Activated CD8-positive, alpha-beta memory T cell treated with anti-CD3 and anti-CD28 coated beads for 48 hours (primary cell): ENCODE measurements at places on chromosomes 3 and 15.

DNA sequence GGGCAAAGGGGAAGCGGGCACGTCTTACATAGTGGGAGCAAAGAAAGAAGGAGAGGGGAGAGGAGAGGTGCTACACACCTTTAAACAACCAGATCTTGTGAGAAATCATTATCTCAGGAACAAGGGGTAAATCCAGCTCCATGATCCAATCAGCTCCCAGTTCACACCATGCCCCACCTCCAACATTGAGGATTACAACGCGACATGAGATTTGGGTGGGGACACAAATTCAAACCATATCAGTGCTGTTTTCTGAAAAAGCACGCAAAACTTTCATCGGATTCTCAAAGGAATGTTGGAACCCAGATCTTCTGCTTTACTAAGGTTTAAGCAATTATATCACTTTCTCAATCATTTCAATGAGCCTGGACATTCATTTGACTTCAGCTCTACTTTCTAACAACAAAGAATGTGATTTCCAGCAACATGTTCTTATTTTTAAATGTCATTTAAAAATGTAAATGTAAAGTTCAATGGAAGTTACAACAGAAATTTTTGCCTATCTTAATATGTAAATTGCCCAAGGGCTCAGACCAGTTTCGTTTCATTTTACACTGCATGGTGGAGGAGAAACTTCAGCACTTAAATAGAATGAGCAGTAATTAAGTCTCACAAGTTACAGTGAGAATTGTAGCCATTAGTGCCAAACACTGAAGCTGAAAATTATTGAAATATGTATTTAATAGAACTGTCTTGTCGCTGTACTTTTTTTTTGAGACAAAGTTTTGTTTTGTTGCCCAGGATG lies 8.4 kb upstream of the CCDC54 start:
- DNase-seq, result no peak

GRCh38 chr3:108394563-108394962 lies 98.2 kb downstream of the HHLA2 start:
- no peak for DNase-seq

- no peak for DNase-seq
Observed at GRCh38 chr3:52986049-52986448, 59.8 kb downstream of the SFMBT1 start.

GRCh38 chr3:64354221-64354620 lies 129.0 kb upstream of the PRICKLE2 start:
- no peak for DNase-seq

DNA sequence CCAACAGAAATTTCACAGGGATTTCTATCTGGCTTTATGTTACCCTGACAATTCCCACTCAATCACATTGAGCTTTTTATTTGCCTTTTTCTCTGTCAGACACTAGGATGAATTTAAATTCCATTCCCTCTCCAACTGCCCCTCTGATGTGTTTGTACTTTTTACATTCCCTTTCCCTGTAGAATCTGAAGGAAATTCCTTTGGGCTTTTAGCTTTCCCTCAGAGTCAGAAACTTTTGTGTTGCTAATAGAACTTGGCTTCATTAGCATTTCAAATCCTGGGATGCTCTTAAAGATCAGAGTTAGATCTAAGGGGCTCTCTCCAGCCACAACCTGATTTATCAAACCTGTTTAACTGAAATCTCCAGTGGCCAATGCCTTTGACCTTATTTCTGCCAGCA lies 7.9 kb upstream of the RARB start:
- DNase-seq, result no peak

DNA sequence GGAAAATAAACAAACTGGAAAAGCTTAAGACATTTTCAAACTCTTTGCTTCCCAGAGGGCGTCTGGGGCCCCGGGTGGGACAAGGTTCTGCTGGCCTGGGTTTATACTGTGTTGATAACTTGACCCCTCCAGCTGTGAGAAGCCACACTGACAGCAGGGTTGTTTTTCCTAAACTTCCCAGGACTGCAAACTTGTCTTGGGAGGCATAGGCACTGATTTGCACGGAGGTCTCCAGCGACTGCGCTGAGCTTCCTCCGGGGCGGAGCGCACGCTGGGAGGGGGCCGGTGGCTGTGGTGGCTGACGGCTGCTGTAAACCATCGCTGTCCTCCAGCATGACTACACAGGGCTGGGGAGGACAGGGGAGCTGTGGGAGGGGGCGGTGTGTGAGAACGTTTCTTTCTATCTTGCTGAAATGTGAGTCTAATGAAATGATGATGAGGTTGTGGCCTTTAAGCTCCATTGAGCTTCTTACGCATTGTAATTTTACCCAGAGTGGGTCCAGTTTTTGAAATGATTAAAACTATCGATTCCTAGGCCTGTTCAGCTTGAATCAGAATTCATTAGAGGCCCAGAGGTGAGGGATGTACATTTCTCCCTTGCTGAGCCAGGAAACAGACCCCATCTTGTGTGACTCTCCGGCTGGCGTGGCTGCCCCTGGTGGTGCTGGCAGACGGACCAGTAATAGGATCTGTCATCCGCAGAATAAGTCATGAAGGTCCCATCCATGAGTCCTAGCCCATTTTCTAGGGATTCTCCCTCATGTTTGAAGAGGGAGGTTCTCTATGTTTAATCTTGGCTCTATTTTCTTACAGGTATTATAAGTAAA lies 40.5 kb upstream of the VPS8 start:
- DNase-seq, result no peak

- DNase-seq, result no peak
Observed at GRCh38 chr3:43180027-43180426, 74.1 kb upstream of the POMGNT2 start.

GRCh38 chr15:60328852-60329443 lies 68.8 kb downstream of the ANXA2 start:
- DNase-seq, result no peak

DNA sequence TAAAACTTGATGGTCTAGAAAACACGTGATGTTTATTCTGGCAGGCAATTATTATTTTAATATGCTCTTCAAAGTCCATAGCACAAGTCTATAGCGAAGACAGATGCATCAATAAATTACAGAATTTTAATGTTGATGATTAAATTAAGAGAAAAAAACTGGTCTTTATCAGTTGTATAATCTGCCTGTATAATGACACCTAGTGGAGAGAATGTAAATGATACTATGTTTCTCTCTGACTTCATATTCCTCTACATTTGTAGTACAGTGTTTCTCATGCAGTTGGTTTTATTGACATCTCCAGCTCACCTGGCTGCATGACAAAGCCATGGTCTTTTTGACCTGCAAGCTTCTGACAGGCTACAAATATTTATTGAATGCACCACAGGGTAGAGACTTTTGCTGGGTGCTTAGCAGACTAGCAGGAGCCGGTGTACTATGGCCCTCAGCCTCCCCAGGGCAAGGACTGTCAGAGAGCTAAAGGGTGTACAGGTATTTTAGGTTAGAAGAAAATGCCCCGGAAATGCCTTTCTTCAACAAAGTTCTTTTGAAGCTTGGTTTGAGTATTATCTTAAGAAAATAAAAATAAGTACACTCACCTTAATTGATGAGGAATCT lies 289.9 kb downstream of the GAP43 start:
- no peak for DNase-seq

DNA sequence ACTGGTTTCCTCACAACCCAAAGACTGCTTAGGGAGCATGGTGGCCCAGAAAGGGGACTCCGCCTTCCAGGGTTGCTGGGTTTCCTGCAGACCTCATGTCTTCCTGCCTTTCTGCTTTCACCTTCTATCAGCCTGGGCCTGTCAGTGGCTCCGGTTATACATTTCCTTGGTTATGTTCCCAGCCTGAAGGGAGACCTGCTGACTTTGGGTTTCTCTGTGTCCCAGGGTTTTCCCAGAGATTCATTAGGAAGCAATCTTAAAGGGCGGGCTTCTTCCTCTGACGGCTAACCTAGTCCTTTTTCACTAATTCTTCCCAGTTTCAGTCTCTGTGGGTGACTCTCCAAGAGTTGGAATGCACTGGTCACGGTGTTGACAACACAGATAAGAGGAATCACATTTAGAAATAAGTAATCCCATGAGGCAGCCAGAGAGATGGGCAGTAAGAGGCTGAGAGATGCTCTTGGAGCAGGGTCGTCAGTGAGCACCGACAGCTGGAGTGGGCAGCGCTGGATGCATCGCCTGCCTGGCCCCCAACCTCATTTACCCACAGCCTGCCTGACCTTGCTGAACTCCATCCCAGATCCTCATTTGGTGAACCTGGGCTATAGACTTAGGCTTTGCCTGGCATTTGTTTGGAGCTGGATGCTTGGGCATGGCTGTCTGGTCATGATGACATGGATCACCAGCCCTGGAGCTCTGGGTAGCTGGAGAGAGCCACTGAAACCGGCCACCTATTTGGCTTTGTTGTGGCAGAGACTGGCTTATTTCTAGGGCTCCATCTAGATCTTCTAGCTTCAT lies 10.0 kb upstream of the EHD4 start:
- DNase-seq, result no peak

DNA sequence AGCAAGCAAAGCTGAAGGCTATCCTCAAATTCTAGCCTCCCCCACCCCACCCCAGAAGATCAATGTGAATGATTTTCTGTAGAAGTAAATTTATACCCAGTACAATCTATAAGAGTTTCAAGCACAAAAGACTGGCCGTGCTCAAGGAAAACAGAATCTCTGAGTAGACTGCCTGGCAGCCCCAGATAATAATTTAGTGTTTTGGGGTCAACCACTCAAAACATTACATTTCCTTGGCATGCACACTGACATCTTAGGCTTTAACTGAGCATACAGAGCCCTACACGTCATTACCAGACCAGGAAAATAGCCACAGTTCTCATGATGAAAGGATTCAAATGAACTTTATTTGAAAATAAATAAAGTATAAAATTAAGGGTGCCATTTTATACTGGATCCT lies 376.5 kb downstream of the TBL1XR1 start:
- DNase-seq, result no peak

GRCh38 chr3:161957467-161957866 lies 460.9 kb downstream of the OTOL1 start:
- DNase-seq, result no peak

DNA sequence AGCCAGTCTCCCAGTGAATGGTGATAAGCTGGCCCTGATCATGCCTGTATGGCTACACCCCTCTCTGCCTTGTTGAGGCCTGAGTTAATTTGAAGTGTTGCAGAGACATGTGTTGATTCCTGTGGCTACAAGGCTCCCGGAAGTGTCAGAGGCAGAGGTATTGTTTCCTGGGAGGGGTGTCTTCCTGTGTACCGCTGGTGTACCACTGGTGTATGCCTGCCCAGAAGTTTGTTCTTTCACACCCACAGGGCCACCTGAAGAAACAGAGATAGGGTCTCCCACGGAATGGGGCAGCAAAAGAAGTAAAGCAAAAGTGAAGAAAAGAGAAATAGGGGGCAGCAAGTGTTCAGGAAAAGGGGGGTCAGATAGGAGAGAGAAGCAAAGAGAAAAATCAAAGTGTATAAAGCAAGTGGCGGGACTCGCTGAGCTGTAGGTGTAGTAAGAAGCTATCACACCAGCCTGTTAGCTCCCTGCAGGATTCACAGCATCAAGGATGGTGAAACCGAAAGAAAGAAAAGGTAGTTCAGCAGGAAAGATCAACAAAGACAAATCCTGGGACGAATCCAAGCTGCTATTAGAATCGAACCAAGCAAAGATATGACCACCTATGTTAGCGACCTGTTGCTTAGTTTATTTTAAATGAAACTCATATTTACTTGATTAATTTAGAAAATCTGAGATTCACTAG lies 36.6 kb upstream of the CD47 start:
- DNase-seq, result no peak

GRCh38 chr3:42581400-42581708 lies 413 bp downstream of the SEC22C start:
- DNase-seq, result no peak

DNA sequence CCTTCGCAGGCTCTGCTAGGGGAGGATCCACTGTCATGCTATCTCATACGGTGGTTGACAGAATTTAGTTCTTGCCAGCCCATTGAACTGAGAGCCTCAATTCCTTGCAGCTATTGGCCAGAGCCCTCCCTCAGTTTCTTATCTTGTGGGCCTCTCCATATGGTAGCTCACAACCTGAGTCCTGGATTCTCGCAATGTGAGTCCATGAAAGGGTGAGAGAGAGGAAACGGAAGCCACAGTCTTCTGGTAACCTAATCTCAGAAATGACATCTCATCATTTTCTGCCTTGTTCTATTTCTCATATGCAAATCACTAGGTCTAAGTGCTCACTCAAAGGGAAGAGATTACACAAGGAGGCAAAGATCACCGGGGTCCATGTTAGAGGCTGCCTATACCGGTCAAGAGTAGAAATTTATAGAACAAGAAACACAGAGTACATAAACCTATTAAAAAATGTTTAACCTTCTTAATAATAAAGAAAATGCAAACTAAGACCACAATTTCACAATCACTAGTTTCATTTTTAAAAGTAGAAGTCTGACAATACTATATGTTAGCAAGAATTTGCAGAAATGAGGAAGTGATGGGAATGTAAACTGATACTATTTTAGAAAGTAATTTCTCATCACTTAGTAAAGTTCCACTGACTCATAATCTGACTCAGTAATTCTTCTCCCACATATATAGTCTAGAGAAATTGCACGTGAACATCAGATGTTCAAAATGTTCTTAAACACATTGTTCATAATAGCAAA lies 378.4 kb upstream of the AGTR1 start:
- no peak for DNase-seq
